ENCODE measurements at places on chromosomes 4 and X.

DNA sequence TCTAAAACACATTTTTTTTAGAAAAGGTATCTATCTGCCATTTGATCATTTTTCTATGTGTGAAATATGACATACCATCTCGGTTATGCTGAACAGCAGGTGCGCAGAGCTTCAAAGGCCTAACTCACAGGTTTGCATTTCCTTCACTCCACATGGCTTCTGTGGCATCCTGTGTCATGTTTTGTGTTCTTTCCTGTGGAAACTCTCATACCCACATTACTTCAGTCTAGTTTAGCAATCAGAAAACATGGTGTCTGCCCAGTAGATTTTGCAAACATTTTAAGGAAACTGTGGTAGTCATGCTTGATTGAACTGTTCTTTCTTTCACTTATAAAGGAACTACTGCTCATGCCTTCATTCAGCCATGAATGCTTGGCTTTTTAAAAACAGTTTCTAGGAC lies 11.3 kb upstream of the ARAP2 start:
- DNase-seq, result no peak

- no peak for DNase-seq
These were observed 617.8 kb downstream of the PCDH7 start for GRCh38 chr4:31338000-31338399.

GRCh38 chr4:53937918-53938317 lies 126.5 kb downstream of the CHIC2 start:
- DNase-seq, result no peak

GRCh38 chr4:68256284-68256683 lies 10.8 kb upstream of the TMPRSS11B start:
- DNase-seq, result no peak

All from stimulated activated CD4-positive, alpha-beta T cell treated with anti-CD3 and anti-CD28 coated beads, TNF-alpha, amount 100 ng/mL, for 1 hour (primary cell).